Left lung (tissue), 14 donors: ENCODE measurements at places on chromosomes 2 and 18.

GRCh38 chr18:32769586-32770053 lies 3.2 kb downstream of the KLHL14 start:
- no peak for DNase-seq

- no peak for DNase-seq
Observed at GRCh38 chr2:159444754-159445153, 158.3 kb upstream of the WDSUB1 start.

DNA sequence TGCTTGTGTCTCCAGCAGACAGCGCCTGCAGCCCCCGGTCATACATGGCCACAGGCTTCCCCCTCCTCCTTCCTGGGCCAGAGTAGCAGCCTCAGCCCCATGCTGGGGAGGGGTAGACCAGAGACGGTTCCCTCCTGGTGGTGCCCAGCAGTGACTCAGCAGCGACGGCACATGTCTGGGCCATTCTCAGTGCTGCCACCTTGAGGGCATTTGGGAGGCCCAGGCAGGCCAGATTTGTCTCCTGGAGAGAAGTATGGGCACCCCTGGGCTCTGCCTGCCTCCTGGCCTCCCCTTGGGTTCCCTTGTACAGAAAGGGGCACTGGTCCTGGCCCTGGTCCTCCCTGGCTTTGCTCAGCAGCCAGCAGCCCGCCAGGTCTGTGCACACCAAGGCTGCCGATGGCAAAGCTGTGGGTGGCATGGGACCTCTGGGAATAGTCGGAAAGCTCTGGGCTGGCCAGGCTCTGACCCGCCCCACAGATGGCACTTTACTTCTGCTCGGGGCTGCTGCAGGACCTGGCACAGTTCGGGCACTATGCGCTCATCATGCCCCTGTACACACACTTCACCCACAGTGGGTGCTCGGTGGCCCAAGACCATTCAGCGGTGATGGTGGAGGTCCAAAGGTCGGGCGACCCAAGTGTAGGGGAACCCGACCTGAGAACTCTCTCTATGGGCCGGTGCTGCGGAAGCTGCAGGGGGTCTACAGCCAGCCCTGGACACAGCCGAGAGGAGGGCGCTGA lies 11.4 kb upstream of the ALPI start:
- DNase-seq, result no peak

DNA sequence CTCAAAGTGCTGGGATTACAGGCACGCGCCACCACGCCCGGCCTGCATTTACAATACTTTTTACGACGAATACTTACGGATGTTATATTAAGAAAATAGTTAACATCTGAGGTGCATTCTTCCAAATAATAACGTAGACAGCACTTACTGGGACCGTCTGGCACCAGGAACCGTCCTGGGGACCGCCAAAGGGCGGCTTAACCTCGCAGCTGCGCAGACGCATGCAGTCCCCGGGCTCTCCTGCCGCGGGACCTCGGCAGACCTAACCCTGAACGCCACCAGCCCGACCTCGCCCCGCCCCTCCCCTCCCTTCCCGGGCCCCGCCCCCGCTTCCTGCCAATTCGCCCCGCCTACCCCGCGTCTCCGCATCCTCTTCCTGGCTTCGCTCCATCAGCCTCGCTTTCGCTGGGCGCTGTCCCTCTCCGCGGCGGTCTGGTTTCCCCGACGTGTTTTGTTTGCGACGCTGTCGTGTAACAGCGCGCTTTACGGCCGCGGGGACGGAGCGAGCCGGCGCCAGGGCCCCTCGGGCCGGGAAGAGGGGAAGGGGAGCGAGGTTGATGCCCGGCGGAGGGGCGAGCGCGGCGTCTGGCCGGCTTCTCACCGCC lies at the start of gene CNOT11:
Gene CNOT11 (plus strand): TSS at position 479 of the 605 bp plus-strand sequence. CDS start 79 bp downstream, at position 558.
- peak; percentile 99 for DNase-seq

GRCh38 chr2:84838434-84839145 lies 42.3 kb downstream of the TRABD2A start:
- DNase-seq, result no peak

DNA sequence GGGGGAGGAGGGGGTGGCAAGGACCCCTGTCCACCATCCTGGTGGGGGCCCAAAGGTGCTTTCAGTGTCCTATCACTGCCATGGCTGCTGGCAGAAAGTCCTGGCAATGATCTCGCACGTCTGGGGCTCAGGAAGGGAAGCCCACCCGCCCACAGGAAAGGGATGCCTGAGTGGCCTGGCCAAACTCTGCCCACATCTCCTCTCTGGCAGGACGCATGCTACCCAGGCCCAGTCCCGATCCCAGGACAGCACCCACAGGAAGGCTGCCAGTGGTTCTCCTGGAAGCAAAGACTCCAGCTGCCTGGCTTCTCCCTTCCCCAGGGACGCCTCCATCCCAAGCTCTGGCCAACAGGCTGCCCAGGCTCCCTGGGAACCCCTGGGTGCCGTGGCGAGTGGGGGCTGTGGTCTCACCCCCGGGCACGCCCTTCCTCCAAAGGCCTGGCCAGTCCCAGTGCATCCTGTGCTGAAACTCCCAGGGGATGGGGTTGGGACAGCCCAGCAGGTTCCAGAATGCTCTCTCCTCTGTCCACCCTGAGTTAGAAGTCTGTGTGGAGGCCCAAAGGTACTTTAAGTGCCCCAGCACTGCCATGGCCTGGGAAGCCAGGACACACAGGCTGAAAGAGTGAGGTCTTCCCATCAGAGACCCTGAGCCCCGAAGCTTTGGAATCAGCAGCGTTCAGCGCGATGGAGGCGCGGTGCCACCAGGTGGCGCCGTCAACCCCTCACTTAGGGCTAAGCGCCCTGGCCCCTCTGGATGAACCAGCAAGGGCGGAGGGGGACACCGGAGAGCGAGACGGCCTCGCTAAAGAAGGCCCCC lies 29.8 kb upstream of the TAF1B start:
- DNase-seq, result peak; percentile 67

GRCh38 chr2:216634370-216635148 lies 1.3 kb downstream of the IGFBP2 start:
- no peak for DNase-seq

GRCh38 chr2:202426751-202427150 lies 50.6 kb downstream of the BMPR2 start:
- no peak for DNase-seq

GRCh38 chr2:216918088-216918680 lies 58.3 kb upstream of the TNP1 start:
- DNase-seq, result no peak

DNA sequence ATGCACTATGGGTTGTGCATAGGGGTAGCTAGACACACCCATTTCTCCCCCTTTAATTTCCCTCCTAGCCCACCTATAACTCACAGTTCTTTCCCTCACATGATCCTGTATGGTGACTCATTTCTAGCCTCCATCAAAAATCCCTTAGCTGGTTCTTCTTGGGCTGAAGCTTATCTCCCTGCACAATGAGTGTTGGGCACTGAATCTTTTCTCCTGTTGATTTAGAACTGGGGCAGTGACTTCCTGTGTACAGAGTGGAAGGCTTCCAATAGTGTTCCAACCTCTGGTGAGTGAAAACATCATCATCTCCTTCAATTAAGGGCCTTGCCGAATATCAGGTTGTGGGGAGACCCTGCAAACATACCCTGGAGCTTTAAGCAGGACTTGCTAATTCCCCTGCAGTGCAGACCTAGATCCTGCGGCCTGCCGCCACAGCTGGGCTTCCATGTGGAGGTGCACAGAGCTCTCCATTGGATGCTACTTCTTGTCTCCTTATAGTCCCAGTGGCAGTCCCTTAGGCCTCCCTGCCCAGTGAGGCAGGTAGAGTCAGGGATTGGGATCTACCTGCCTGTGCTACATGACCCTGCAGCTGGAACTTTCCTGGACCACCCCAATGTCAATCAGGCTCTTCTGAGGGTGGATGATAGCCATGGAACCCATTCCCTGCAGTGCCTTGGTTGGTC lies 121.8 kb downstream of the PLB1 start:
- DNase-seq, result no peak

GRCh38 chr2:6103949-6104348 lies 411.8 kb downstream of the SOX11 start:
- no peak for DNase-seq

GRCh38 chr2:80322311-80322920 lies 17.9 kb upstream of the LRRTM1 start:
- DNase-seq, result no peak

DNA sequence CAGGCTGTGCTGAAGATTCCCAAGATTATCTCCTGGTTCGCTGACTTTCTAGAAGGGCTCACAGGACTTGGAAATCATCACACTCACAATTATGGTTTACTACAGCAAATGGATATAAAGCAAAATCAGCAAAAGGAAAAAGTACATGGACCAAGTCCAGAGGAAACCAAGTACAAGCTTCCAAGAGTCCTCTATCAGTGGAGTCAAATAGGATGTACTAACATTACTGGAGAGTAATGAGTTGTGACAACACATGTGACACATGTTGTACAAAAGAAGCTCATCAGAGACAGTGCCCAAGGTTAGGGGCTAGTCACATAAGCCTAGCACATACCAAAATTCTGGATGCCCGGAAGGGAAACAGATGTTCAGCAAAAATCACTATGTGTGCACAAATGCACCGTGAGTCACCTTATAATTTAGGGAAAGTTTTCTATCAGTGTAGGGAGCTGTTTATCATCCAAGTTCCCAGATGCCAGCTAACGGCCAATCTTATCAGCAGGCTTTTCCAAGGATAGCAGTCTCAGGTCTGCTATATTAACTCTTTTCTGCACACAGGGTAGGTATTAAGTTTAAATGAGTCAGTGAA lies 9.5 kb downstream of the TMEM237 start:
- DNase-seq, result peak; percentile 56

DNA sequence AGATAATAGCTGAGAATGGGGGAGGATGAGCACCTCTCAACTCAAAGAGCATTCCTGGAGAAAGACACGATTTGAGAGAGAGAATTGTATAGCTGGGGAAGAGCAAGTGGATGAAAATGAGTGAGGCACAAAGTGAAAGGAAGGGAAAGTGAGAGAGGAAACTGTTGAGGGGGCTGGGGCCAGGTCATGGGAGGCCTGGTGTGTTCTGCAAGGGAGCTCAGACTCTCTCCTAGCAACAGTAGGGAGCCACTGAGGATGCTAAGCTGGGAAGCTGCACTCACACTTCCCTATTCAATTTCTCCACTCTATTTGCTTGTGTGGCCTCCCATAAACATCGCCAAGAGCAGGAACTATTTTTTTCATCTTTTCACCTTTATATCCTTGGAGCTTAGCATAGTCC lies 14.8 kb downstream of the EVA1A start:
- DNase-seq, result no peak

GRCh38 chr2:138267161-138267901 lies 234.2 kb upstream of the SPOPL start:
- no peak for DNase-seq

GRCh38 chr2:63023444-63023843 lies 27.2 kb upstream of the OTX1 start:
- DNase-seq, result no peak

DNA sequence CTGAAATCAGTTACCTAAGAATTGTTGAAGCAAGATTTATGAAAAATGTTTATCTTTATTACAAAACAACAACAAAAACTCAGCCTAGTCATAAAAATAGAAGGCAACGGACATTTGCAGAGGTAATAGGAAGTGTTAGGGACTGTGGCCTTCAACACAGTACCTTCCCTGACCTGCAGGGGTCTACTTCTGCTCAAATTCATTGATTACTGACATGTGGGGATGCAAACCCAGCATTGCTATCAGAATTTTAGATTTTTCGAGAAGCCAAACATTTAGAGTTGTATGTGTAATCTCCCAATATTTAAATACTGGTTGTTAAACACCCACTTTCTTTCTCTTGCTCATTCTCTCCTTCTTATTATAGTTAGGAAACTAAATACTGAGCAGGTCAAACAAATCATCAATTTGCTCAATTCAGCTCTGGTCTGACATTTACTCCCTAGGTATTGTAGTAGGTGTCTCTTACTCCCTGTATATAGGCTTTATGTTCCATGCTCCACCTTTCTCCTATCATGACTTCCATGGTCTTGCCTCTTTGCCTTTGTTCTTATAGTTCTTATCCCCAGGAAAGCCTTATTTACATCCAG lies 198.5 kb downstream of the UBE2E3 start:
- no peak for DNase-seq

- no peak for DNase-seq
Observed at GRCh38 chr2:99106913-99107312, 34.6 kb upstream of the C2orf15 start.

DNA sequence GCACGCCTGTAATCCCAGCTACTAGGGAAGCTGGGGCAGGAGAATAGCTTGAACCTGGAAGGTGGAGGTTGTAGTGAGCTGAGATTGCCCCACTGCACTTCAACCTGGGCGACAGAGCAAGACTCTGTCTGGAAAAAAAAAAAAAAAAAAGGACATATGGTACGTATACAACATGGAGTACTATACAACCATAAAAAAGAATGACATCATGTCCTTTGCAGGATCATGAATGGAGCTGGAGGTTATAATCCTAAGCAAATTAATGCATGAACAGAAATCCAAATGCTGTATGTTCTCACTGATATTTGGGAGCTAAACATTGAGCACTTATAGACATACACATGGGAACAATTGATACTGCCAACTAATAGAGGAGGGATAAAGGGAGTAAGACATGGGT lies 99.3 kb upstream of the KCNJ3 start:
- no peak for DNase-seq

DNA sequence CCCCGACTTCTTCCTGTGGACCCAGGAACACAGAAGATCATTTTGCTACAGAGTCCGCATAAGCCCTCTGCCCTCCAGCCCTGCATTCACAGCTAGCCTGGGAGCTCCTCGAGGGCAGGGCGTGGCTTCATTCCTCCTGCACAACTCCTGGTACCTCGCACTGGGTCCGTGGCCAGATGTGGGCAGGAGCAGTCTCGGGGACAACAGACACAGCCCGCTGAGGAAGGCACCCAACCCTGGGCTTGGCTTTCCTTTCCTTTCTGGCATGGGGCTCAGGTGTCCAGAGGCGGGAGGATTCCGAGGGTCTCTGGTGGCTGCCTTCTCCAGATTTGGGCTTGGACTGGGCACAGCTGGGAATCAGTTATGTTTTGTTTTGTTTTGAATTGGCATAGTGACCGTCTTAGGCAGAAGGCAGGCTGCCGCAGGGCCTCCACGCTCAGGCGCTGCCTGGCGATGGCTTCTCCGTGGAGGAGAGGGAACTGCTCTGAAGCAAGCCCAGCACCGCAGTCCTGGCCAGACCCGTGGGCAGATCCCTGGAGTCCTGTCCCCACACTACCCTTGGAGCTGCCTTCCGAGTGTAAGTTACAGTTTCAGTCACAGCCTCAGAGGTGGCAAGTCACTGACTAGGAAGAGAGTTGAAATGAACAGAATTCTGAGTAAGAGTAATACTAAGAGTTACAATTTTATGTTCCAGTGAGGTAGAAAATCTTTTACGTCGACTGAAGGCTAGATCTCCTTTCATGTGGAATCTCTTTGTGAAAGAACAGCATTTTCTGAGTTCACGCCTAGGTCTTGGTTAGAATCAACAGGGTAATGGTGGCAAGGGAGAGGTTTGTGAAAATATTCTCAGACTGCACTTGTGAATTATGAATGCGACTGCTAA lies 47.9 kb downstream of the LDLRAD4 start:
- DNase-seq, result no peak

GRCh38 chr2:101574622-101575021 lies 99.7 kb upstream of the RFX8 start:
- DNase-seq, result no peak

DNA sequence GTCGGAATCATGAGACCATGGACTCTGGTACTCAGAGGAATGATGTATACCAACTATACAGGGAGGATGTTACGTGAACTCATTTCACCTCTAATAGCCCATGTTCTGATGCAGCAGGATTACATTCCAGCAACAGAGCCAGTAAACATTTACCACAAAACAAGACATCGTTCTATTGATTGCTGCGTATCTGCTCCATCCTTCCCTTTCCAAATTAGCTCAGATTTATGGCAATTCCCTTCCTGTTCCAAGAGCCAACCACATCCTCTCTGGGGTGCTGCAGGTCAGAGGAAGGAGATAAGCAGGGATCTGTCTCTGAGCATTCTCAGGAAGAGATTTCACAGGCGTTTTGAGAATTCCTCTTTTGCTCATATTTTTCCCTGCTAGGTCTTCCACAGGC lies 98.3 kb downstream of the KLF7 start:
- no peak for DNase-seq
